ENCODE measurements at places on chromosomes 12 and 14.

GRCh38 chr12:72024613-72025012, 86.0 kb downstream of the TPH2 start:
- no peak for DNase-seq

DNA sequence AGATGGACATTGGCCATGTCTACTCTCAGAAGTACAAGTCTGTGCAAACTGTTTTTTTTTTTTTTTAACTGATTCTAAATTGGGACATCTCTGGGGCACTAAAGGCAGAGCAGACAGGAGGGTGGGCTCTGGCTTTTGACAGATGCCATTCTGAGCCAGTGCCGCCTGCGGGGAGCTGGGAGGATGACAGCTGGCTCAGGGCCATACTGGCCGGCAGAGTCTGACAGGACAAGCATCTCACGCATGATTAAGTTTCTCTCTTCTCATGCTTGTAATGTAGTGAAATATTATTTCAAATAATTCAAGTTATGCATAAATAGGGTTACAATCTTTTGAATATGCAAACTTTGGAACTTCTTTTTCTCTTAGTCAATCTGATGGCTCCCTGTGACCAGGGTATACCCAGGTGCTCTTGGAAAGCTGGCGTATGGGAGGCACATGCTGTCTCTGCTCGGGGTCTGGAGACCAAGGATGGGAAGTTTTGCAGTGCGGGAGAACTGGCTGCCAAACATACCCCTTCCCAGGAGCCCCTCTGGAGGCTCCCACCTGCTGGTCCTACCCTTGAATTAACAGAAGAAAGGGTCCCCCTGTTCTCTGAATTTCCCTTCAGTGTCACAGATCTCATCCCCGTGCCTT, 7.6 kb downstream of the CDCA4 start:
- no peak for DNase-seq

GRCh38 chr14:68627868-68628604, 164.8 kb downstream of the ZFP36L1 start:
- peak; percentile 49 for DNase-seq

DNA sequence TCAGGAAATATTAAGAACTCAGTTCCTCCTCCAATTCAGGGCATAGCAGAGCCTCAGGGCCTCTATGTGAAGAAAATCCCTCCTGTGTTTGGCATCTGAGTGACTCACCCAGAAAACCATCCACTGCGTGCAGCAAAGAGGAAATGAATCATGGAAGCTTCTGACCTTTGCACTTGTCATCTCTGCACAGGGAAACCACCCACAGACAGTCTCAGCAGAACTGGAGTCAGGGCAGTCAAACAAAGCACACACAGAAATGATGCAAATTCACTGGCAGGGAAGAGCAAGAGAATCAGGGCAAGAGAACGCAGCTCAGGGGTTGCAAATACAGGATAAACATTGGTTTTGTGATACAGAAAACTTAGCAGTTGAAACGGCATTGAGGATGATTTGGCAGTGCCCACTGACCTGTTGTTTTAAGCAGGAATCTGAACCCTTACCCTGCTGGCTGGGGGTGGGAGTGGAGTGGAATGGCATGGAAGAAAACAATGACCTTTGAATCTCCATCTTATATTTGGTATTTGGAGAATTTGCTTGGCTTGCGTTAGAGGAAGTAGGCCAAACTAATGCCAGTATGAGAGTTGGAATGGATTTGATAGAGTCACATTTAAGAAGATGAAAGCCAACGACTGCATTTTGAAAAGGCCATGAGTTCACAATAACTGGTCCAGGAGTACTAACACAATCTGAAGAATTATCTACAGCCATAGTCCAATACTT, 53.5 kb downstream of the PHLDA1 start:
- peak; percentile 92 for DNase-seq

GRCh38 chr14:34174973-34175372, 224.1 kb upstream of the EGLN3 start:
- no peak for DNase-seq

DNA sequence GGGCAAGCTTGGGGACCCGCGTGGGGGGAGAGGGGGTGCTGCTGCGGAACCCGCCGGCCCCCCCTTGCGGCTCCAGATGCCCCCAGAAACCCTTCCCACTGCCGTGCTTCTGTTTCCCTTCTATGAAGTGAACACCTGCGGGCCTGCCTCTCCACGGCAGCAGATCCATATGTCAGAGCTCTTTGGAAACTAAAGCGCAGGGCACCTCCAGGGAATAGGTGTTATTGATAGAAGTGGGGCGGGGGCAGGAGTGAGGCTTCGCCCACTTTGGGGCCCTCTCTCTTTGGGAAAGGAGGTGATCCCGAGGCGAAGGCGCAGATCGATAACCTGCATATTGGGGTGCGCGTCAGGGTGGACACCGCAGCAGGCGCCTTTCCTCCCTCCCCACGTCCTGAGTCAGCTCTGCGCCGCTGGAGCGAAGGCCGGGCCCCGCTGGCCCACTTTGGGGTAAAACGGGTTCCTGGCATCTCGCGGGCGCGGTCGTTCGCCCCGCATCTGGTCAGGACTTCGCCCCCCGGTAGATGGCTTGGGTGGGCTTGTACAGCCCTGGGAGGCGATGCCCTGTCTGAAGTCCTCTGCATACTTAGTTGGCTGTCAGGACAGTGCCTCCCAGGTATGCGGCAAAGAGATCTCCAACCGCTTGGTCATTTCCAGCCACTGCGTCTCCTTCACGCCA, 524 bp downstream of the KMT5A start:
- peak; percentile 78 for DNase-seq

DNA sequence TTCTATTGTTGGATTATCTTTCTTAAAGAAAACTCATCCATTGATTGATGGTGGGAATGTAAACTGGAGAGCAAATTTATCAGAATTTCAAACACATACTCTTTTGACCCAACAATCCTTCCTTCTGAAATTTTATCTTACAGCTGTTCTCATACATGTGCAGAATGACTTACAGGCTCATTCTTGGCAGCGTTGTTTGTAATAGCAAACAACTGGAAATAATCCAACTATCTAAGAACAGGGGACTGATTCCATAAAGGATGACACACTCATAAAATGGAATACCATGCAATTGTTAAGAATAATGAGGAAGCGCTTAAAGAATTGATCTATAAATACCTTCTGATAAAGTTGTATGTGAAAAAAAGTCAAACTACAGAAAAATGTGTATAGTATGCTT, 24.0 kb downstream of the RHOJ start:
- DNase-seq = no peak

DNA sequence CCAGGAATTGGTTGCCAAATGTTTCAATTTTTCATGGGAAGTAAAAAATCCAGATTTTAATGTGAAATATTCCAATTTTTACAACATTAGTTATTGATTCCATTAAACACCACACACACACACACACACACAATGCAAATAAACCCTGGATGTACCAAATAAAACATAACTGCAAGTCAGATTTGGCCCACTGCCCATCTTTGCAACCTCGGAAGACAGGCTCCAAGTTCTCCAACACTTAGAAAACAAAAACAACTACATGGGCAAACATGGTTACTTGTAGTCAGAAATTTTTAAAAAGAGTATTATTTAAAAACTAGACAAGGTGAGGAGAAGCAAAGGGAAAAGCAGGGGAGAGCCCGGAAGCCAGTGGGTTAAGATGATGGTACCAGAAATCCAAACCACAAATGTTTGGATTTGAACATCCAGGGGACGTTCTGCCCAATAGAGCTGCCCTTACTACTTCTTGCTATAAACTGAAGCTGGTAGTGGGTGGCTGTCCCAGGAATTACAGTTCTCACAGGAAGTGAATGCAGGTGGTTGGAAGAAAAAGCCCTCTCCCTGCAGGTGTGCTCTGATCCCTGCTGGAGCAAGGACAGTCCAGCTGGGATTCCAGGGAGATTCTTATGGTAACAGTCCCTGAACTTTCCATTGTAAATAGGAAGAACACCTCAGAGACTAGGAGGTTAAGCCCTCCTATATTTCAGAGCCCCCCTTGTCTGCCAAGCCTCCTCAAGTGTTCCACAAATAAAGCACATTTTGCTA, 111.7 kb downstream of the SLC25A21 start:
- DNase-seq = no peak

DNA sequence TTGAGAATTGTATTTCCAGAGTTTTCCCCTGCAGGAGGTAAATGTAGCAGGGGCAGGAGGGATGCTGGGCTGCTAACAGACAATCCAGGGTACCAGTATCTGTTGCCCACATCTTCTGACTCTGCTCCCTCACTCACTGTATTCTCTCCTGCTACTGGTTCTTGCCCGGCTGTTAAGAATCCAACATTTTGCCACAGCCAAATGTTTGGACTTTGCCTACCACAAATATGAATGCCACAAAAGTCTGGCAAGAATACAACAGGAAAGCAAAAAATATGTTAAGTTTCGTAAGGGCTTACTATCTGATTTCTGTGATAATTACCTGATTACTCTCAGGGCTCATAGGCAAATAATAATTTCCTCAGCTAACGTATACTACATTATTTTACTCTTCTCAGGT, 160.0 kb downstream of the BCAT1 start:
- DNase-seq = no peak

DNA sequence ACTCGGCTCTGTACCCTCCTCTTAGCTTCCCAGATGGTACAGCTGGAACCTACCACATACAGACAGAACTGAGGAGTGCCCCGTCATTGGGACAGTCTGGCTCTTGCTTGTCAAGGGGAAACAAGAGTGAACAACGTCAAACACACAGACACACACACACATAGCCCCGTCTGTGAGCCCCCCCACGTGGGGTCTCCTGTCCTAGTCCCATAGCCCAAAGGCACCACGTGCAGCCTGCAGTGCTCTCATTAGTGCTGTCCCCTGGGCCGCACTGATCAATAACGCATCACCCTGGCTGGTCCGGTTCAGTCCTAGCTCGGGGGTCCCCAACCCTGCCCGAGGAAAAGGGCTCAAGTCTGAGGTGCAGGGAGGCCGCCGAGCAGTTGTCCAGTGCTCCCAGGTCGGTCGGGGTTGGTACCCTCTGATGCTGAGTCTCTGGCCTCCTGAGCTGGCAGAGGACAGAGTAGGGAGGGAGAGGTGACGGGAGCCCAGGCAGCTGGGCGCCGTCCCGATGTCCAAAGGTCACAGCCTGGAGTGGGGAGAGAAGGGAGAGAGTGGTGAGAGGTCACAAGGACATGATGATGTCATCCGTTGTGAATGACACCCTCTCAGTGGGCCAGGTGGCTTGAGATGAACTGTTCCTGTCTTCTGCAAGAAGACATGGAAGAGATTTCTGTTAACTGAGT, 105.4 kb upstream of the NOS1 start:
- no peak for DNase-seq

- no peak for DNase-seq
Observed at GRCh38 chr12:116459916-116460663, 99.1 kb upstream of the MAP1LC3B2 start.

GRCh38 chr14:99137001-99137700, 134.8 kb downstream of the BCL11B start:
- DNase-seq = no peak

- DNase-seq = no peak
Observed at GRCh38 chr14:34872822-34873588, 2.2 kb downstream of the BAZ1A start.

- DNase-seq = no peak
Observed at GRCh38 chr12:40898505-40898904, 206.3 kb downstream of the CNTN1 start.

- no peak for DNase-seq
Observed at GRCh38 chr12:76399040-76399439, 50.8 kb upstream of the BBS10 start.

DNA sequence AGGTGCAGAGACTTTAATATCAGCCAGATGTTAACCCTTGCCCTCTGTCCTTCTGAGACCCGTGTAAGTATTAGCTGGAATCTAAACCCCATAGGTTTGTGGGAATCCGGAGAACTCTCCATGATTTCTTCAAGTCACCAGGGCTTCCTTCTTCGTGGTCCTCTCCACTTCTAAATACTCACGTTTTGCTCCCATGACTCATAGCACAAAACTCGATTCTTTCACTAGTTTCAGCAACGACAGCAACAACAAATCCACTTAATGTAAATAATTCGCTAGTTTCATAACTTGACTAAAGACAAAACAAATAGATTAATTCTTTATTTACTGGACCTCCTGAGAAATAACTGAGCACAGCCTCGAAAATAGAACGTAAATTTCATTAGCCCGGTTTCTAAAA, 4.4 kb upstream of the CLEC2A start:
- DNase-seq = no peak

GRCh38 chr14:71521238-71522135, 410.7 kb upstream of the RGS6 start:
- DNase-seq = no peak
